ENCODE measurements at places on chromosomes 4 and X. TPM values are rescaled to one million over a fixed set of nuclear protein-coding genes. Genes with fewer than 3 reads are reported as not detected.

DNA sequence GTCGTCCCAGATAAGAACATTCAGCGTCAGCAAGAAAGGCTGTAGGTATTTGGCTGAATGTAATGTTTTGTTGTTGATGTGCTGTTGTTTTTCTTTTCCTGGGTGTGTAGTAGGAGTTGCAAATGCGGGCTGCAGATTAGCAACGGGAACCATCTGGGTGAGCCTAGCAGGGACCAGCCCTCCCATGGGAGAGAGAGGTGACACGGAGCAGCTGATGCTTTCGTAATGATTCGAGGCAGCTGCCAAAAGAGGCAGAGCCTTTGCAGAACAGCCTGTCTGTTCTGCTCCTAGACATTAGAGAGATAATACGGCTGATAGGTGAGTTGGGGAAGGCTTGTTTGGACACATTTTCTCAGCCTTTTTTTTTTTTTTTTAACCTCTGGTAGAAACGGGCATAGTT is 25.3 kb downstream of the ARSF start:
- no peaks in the 10 kb centered on the region for H3K36me3 ChIP-seq
- H3K4me3 ChIP-seq = no peak overlapping the region
- no peak for DNase-seq
- no peaks in the 10 kb centered on the region for H3K4me1 ChIP-seq
- H3K27ac ChIP-seq = no peak overlapping the region

DNA sequence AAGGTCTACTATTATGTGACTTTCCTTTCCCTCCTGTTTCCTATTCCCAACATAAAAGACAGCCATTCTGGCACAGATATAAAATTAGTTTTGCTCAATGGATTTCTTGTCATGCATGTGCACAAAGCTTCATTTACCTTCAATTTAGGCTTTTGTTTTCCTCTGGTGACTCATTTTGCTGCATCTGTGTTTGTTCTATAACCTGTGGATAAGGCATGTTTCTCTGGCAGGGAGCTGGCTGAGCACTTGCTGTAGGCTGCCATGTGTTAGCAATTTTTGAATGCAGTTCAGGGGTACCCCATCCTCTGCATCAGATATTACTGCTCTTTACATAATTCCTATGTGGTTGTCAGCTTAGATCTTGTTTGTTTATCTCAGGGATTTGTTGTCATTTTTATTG is 202.8 kb upstream of the GRID2 start:
- no peak overlapping the region for H3K4me3 ChIP-seq
- no peak overlapping the region for H3K27ac ChIP-seq
- H3K36me3 ChIP-seq = no peaks in the 10 kb centered on the region
- no peaks in the 10 kb centered on the region for H3K4me1 ChIP-seq
- no peak for DNase-seq
- H3K27me3 ChIP-seq = no peaks in the 10 kb centered on the region

Gene LANCL3
- total RNA-seq = 0.25 TPM

GRCh38 chrX:55011294-55011693 is 11.1 kb downstream of the APEX2 start:
- DNase-seq = no peak
- peaks cover 5% of the 10 kb centered on the region for H3K4me1 ChIP-seq
- H3K27ac ChIP-seq = no peak overlapping the region
- H3K27me3 ChIP-seq = no peaks in the 10 kb centered on the region
- H3K4me3 ChIP-seq = no peak overlapping the region

GRCh38 chrX:46812445-46812844 is 24.4 kb upstream of the RP2 start:
- H3K27me3 ChIP-seq = peaks cover 4% of the 10 kb centered on the region
- no peaks in the 10 kb centered on the region for H3K36me3 ChIP-seq
- H3K27ac ChIP-seq = no peak overlapping the region
- no peak overlapping the region for H3K4me3 ChIP-seq
- no peaks in the 10 kb centered on the region for H3K4me1 ChIP-seq

GRCh38 chrX:153723351-153724251 is 586 bp downstream of the BCAP31 start:
- H3K27me3 ChIP-seq = no peaks in the 10 kb centered on the region
- peak overlapping the region; percentile 92 for H3K27ac ChIP-seq
- no peak for DNase-seq
- H3K4me3 ChIP-seq = peak overlapping the region; percentile 66

Gene CENPE
- 0.20 TPM for total RNA-seq

Gene CT45A3
- total RNA-seq = not detected

- H3K4me3 ChIP-seq = no peak overlapping the region
- H3K27me3 ChIP-seq = no peaks in the 10 kb centered on the region
- no peaks in the 10 kb centered on the region for H3K36me3 ChIP-seq
- no peak overlapping the region for H3K27ac ChIP-seq
- DNase-seq = no peak
- no peaks in the 10 kb centered on the region for H3K4me1 ChIP-seq
Observed at GRCh38 chrX:10631416-10632145, 11.2 kb upstream of the MID1 start.

DNA sequence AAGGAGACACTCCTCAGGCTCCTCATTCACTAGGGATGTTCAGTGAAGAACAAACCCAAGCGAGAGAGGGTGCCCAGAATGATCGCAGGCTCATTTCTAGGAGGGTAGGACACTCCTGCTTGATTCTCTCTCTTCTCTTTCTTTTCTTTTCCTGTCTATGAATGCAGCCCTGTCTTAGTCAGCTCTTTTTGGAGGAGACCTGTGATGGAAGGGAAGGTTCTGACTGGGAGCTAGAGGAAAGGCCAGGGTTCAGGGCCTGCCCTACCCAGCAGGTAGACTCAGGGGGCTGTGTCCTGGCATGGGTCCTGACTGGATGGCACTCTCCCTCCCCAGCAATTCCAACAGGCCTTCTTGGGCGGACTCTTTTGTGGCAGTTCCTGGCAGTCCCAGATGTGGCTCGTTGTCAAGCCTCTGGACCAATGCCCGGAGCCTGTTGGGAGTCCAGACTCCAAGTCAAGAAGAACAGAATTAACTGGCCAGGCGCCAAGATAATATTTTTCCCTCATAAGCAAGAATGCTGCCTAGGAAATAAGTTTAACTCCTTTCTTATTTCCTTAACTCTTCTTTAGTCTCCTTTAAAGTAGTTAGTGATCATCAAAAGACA is 139.4 kb upstream of the SCML1 start:
- H3K27ac ChIP-seq = peak overlapping the region; percentile 9
- no peaks in the 10 kb centered on the region for H3K36me3 ChIP-seq
- H3K4me1 ChIP-seq = no peaks in the 10 kb centered on the region
- no peaks in the 10 kb centered on the region for H3K27me3 ChIP-seq
- no peak overlapping the region for H3K4me3 ChIP-seq

Gene SHROOM2
- 0.29 TPM for total RNA-seq

DNA sequence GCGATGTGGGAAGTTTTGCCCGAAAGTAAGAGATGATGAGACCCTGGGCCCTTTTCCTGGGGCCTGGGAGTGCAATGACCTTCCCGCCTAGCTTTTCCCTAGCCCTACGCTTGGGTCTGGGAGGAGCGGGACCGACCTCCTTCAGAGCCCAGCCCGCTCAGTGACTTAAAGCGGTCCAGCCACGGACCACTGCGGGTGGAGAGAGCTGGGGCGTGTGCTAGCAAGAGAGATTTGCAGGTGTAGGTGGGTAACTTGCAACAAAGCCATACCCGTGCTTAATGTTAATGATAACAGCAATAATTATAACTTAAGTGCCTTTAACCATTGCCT is 503 bp upstream of the PDE5A start:
- H3K27me3 ChIP-seq = no peaks in the 10 kb centered on the region
- H3K4me1 ChIP-seq = peaks cover 16% of the 10 kb centered on the region
- H3K4me3 ChIP-seq = peak overlapping the region; percentile 98
- peak overlapping the region; percentile 86 for H3K27ac ChIP-seq
- H3K36me3 ChIP-seq = no peaks in the 10 kb centered on the region

Gene RPL39
- total RNA-seq = 3,033 TPM

DNA sequence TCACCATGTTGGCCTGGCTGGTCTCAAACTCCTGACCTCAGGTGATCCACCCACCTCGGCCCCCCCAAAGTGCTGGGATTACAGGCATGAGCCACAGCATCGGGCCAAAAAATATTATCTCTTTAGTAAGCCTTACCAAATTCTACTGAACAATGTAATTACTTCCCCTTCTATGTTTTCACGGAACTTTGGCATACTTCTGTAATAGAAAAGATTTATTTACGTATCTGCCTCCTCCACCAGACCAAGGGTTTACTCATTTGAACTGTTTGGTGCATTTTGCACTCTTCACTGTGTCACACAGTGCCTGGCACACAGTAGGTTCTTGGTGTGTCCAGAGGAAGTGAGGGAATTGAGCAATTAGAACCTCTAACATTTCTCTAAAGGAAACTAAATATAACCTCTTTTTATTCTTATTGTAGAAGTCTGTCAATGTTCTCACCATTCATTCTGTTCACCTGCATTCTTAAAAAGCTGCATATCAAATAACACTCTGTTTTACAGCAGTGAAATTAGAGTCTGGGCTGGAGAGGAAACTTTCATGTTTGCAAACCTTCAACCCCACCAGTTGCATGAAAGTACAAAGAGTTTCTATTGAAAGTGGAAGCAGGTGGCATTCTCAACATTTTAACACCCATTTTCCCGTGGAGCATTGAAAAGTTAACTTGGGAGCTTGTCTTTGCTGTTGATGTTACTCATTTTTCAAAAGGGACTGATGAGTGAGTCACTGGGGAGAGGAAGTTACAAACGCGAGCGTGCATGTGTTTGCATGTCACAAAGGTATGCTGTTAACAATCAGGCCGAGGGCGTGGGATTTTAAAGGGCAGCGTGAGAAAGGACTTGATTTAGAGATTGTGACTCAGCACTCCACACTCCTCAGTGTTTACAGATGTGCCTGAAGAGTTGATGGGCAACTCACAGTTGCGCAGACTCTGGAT is 314.1 kb downstream of the STK32B start:
- no peaks in the 10 kb centered on the region for H3K36me3 ChIP-seq
- no peaks in the 10 kb centered on the region for H3K27me3 ChIP-seq
- H3K27ac ChIP-seq = no peak overlapping the region
- H3K4me3 ChIP-seq = no peak overlapping the region
